ENCODE measurements at places on chromosomes 5 and 9. TPM values are rescaled to one million over a fixed set of nuclear protein-coding genes. Genes with fewer than 3 reads are reported as not detected.

EIF4EBP3 gene
- 11.8 TPM for total RNA-seq

- no peak for ATAC-seq
Measured at GRCh38 chr5:1882337-1883119, at the start of gene IRX4. Gene IRX4 (minus strand): TSS chr5:1882925. CDS start chr5:1882647, 278 bp downstream.

GRCh38 chr5:149898811-149899210, 45.8 kb downstream of the PDE6A start:
- no peak for ATAC-seq

GRCh38 chr9:81592887-81593266, 96.5 kb downstream of the TLE1 start:
- ATAC-seq = no peak

DNA sequence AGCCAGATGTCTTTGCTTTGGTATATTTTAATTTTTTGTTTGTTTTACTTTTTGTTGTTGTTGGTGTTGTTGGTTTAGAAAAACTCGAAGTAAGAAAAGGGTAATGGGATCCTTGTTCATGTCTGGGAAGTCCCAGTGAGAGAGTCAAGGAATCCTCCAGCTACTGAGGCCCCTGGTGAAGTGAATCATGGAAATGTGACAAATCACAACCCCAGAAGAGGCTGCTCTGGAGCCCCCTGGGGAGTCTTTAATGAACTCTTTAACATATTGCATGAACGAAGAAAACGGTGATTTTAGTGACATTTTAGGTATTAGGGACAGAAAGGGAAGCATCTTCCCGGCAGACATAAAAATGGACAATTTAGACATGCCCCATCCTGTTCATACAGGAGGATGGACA, 41.3 kb downstream of the TMEM174 start:
- no peak for ATAC-seq

All from activated T-helper 17 cell treated with anti-CD3 and anti-CD28 coated beads, Interleukin-2, amount 50 U/mL, for 72 hours (primary cell).